ENCODE measurements at places on chromosomes 7 and 10.
A peak's percentile ranks its signal among the peaks of the same experiment; 100 is the strongest.

- DNase-seq: peak; percentile 53
Measured at GRCh38 chr7:2510909-2511768, 8.4 kb upstream of the LFNG start.

GRCh38 chr7:108382932-108383331 is 73.3 kb downstream of the NRCAM start:
- DNase-seq: no peak

- DNase-seq: no peak
Measured at GRCh38 chr10:132319853-132320653, 11.9 kb upstream of the LRRC27 start.

GRCh38 chr7:102322202-102322715 is 34.0 kb downstream of the SPDYE6 start:
- DNase-seq: no peak

- DNase-seq: no peak
Measured at GRCh38 chr7:21084286-21084685, 297.6 kb upstream of the SP8 start.

GRCh38 chr10:34709637-34710390 is 105.3 kb downstream of the PARD3 start:
- DNase-seq: no peak

GRCh38 chr7:151121380-151122170 is 35.3 kb downstream of the AGAP3 start:
- no peak for DNase-seq

- no peak for DNase-seq
Measured at GRCh38 chr10:105070952-105071351, 429.9 kb downstream of the SORCS3 start.

DNA sequence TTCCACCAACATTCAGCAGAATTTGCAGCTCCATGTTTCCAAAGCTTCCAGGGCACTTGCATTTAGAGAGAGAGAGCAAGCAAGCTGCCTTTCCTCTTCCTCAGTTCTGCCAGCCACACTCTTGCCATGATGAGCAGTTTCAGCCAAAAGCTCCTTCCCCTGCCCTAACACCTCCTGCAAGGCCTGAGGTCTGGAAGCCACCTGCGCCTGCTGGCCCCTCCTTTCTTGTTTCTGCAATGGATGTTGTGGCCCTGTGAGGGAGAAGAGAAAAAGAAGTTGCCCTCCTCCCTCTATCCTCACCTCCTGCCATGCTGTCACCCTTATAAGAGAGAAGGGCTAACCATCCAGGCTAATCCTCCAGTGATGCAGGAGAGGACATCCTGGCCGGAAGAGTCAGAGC is 48.7 kb downstream of the IKZF1 start:
- no peak for DNase-seq

DNA sequence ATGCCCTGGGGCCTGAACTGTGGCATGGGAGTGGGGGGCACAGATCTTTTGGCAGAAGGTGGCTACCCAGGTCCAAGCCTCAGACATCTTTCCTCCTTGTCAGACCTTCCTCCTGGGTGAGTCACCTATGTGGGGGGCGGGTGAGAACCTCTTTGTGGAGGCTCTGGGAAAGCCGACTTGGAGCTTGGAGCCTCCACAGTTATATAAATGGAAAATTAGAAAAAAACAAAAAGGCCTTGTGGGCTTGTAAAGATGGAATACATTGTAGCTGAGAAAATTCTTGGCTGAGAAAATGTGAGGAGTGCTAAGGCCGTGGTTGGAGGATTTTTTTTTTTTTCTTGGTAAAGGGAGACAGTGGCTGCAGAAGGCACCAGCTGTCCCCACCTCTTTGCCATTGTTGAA is 292.5 kb downstream of the CCDC3 start:
- no peak for DNase-seq

DNA sequence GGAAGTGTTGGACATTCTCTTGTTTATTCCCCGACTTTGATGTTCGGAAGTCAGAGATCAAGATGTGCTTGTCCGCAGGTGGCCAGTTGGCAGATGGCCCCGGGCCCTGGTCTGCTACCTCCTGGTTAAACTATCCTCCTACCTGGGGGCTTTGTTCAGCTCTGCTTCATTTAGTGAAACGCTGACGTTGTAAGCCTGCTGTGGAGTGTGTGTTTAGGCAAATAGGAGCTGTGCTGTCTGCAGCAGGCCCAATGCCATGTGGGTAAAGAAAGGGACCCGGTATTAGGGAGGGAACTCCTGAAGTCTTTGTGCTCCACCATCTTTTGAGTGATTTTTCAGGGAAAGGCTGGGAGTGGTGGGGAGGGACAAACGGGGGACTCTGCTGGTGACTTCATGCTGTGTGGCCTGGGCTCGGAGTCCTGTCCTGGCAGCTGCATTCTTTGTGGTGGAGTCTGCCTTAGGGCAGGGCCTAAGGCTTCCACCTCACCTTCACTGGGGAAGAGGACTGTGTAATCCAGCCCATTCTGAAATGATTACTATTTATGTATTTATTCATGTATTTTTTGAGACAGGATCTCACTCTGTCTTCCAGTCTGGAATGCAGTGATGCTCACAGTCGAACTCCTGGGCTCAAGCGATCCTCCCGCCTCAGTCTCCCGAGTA is 171.1 kb upstream of the KLF6 start:
- DNase-seq: no peak

GRCh38 chr7:116583653-116584052 is 58.8 kb downstream of the CAV1 start:
- DNase-seq: no peak

DNA sequence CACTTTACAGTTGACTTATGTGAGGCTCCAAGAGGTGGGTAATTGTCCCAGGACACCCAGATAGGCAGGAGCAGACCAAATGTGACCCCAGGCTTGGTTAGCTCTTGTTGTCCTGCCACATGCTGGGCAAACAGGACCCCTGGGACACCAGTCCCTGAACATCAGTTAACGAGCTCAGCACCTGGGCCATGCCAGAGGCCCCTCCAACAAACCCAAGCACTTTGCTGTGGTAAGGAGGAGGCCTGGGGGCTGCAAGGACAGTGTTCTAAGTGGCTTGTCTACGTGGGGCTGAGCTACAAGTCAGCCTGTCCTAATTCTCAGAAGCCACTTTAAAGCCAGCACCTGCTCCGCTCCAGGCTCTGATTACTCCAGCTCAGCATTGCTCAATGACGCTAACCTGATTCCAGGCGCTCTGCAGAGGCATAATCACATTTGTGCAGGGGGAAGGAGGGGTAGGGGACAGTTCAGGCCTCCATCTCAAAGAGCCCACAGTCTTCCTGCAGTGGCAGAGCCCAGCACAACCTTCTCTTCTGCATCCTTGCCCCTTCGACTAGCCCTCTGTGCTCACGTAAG is 57.2 kb downstream of the DDC start:
- DNase-seq: no peak

DNA sequence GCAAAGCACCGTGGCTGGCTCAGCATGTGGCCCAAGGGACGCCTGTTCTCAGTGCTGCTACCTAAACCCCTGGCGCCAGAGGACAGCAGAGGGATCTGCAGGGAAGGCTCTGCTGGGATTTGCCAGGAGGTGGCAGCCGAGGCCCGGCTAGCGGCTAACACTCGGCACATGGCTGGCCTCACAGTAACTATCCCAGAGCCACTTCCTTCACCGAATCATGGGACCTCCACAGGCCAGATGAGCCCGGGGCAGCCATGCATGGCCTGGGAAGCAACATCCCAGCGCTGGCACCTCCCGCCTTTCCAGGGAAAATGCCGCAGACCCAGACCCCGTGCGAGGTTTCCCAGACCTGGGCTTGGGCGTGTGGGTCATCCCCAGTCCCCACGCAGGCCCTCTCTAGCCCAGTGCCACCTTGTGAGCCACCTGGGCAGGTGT is 36.4 kb downstream of the DPYSL4 start:
- DNase-seq: peak; percentile 34

GRCh38 chr10:43120929-43121314 is 17.3 kb upstream of the CSGALNACT2 start:
- DNase-seq: no peak

DNA sequence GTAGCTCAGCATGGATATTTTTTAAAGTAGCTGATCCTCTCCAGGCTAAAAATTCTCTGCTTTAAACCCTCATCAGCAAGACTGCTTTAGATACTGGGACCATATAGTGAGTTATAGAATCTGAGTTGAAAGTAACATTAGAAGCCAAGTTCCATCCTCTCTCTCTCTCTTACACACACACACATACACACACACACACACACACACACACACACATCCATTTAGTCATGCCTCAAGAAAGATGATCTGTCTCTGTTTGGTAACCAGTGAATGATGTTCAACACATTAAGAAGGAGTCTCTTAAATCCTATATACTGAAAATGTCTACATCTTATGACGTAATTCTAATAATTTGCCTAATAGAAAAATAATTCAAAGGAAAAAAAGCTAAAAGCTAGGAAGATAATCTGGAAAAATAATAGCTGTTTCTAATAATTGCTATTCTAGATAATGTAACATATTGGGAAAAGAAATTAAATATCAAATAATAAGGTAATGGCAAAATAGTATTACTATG is 16.9 kb upstream of the ATP6V0A4 start:
- no peak for DNase-seq

GRCh38 chr10:119754936-119755335 is 29.1 kb downstream of the INPP5F start:
- no peak for DNase-seq

DNA sequence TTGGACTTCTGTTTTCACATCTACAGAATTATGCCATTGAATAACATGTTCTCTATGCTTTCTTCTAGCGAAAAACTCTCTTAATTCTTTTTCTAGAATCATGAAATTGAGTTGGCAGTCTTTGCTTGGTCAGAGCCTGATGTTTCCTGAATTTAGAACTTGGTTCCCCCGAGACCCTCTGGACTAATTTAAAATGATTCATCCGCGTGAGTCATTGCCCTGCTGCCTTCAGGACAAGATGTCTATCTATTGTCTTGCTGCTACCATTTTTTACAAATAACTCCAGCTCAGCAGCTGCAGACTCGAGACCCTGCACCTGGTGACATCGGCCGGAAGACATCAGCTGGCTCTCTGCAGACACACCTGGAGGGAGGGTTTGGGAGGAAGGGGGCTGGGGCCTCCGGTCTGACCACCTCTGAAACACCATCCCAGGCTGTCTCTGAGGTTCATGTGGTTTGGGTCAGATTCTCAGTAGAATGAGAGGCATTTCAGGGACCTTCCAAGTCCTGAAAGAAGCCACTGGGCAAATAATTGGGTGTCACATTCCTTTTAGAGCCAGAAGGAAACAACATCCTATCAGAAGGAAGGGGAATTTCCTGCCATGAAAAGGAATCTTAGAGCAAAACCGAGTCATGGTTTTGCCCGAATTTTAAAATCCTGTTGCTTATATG is 20.9 kb upstream of the KLF6 start:
- DNase-seq: peak; percentile 62

- no peak for DNase-seq
Measured at GRCh38 chr7:11212816-11213215, 239.1 kb downstream of the PHF14 start.

- no peak for DNase-seq
Measured at GRCh38 chr10:85531706-85532105, 834.9 kb downstream of the GRID1 start.

DNA sequence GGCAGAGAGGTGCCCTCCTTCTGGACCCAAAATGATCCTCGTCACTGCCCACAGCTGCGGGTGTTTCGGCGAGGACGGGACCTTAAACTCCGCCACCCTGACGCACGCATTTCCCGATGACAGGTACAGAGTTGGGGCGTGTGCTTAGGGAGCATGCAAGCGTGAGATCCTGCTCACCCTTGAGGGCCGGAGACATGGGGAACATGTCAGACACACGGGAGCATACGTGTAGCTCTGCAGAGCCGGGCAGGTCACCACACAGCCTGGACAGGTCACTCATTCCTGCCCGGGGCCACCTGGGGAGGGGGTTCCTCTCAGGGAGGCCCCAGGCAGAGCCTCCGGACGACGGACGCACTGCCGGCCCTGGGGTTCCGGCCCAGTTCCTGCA is 57.6 kb upstream of the PDGFA start:
- DNase-seq: no peak

DNA sequence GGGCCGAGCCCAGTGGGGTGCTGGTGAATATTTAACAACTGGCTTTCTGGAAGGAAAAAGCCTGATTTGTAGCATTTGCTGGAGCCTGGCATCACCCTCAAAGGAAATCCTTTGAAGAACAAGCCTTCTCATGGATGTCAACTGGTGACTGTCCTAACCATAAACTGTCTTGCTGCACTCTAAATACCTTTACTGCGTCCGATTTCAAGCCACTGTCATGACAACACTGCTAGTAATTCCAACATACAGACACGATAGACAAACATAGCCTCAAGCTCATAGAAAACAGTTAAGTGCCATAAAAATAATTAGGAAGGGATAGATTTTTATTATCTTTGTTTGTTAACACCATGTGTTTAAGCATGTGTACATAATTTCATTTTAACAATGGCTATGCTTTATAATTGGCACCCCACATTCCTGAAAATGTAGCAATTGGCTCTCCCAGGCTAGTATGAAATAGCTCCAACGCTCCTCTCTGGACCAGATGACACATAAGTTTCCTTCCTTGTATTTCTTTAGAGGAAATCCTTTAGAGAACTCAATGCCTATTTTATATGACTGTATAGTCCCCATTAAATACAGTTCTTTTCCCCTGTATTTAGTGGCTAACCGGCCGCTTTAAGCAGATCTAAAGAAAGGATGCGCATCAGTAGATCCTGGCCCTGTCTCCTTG is 273.4 kb downstream of the PRPF18 start:
- DNase-seq: no peak

- DNase-seq: no peak
Measured at GRCh38 chr10:15461353-15462108, 90.4 kb upstream of the FAM171A1 start.

DNA sequence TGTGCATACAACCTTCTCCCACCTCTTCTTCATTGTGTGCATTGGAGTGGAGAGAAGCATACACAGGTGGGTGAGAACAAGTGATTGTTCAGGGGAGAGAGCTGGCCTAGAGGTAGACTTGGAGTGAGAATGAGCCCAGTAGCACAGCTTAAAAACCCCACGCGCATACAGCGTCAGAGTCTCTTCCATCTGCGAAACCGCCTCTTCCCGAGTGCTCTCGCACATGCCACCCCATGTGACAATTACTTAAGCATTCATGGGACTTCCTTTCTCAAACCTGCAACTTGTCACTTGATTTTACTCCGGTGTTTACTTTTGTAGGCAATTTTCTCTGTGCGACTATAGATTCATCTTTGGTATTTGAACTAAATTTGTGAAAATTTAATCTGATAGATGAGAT is 176.8 kb upstream of the AGK start:
- no peak for DNase-seq

GRCh38 chr10:25336330-25336729 is 161.5 kb downstream of the GPR158 start:
- no peak for DNase-seq

- no peak for DNase-seq
Measured at GRCh38 chr10:101126684-101127628, 4.1 kb upstream of the TLX1 start.

GRCh38 chr7:7944619-7945282 is 23.8 kb upstream of the GLCCI1 start:
- peak; percentile 35 for DNase-seq
